Activated CD4-positive, alpha-beta T cell treated with anti-CD3 and anti-CD28 coated beads, Interleukin-2, amount 50 U/mL, for 24 hours (primary cell): ENCODE measurements at places on chromosomes 2 and 18.
A peak's percentile ranks its signal among the peaks of the same experiment; 100 is the strongest.

- no peak for DNase-seq
Measured at GRCh38 chr2:127330753-127331152, 36.8 kb upstream of the ERCC3 start.

DNA sequence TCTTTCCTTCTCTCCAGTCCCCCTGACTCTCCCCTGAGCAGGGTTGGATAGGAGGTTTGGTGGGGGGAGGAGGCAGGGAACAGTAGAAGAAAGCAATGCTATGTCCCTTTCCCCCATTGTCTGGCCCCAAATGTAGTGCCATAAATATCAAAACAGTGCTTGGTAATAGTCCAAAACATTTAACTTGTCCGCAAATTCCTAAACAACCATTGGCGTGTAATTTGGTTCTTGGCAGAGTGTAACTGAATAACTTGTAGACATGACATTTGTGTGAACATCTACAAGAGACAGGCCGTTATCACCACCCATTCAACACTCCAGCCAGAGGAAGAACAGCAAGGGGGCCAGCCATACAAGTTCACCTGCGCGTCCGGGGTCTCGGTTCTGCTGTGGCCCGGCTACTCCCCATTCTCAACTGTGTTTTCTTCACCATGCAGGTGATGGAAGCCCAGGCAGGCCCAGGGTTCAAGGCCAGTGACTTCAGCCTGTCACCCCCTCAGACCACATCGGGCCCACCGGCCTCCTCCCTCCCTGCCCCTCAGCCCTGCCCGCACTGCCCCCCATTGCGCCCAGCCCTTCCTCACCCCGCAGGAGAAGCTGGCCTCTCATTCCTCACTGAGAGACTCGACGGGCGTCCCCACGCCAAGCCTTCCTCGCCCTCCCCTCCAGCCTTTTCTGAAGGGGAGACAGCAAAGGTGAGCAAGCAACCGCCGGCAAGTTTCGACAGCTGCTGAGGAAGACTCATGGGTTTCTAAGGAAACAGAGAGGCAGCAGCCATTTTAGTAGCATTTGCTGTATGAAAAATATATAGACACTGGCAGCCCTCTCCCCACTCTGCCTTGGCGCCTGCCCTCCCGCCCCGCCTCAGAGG lies 699 bp upstream of the RAPGEF4 start:
- DNase-seq, result peak; percentile 5

DNA sequence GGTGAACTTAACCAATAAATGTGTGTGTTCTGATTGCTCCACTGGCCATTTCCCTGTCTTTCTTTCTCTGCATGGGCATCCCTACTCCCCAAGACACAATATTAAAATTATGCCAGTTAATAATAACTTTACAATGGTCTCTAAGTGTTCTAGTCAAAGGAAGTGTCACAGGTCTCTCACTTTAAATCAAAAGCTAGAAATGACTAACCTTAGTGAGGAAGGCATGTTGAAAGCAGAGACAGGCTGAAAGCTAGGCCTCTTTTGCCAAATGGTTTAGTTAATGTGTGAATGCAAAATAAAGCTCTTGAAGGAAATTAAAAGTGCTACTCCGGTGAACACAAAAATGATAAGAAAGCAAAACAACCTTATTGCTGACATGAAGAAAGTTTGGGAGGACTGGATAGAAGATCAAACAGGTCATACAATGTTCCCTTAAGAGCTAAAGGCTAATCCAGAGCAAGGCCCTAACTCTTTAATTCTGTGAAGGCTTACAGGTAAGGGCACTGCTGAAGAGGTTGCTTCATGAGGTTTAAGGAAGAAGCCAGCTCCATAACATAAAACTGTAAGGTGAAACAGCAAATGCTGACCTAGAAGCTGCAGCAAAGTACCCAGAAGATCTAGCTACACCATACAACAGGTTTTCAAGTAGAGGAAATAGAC lies 44.0 kb upstream of the ARHGAP15 start:
- no peak for DNase-seq

DNA sequence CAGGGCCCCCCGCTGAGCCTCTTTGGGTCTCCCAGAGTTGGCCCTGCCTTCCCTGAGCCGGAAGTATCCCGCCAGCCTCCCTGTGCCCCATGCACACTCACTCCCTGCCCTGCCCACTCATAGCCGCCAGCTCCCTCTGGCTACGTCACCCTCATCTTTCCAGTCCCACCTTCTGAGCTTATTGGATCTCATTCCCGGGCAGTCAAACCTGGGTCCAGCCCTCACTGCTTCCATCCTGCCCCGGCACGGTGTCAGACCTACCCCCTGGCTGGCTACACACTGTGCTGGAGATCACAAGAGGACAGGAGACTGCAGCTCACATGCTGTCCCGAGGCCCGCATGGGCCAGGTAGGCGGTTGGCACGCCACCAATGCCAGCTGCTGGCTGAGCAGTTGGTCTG lies 147.2 kb downstream of the ASB1 start:
- DNase-seq, result no peak

DNA sequence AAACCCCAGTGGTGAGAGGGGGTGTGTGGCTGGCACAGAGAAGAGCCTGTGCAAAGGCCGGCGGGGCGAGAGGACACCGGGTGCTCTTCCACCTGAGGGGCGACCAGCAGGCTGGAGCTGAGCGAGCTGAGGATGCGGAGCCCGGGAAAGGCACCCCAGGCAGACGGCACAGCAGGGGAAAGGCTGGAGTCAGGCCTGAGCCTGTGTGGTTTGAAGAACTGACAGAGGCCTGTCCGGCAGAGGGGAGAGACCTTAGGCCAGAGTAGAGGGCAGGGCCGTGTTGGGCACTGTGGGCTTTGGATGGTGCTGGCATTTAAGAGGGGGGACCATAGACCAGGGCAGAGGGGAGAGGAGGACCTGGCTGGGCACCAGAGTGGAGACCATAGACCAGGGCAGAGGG lies 149.8 kb downstream of the RTP5 start:
- DNase-seq, result no peak

GRCh38 chr2:176508984-176509740 lies 239.9 kb downstream of the MTX2 start:
- no peak for DNase-seq

- DNase-seq, result no peak
Measured at GRCh38 chr2:20122864-20123263, 71.4 kb upstream of the LAPTM4A start.

DNA sequence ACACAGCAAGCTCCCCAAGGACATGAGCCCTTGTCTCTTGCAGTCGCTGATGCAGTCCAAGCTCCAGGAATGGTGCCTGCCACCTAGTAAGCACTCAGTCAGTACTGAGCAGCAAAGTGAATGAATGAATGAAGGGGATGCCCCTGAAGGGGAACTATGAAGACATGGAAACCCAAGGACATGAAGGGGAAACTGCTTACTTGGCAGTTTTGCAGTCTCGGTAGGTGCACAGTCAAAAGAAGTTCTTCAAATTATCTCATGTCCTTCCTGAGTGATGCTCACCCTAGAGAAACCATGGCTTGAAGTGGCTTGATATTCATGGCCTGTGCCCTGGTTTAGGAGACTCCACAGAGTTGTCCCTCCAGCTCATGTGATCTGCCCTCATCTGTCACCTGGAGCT lies 102.1 kb upstream of the DLX2 start:
- no peak for DNase-seq

DNA sequence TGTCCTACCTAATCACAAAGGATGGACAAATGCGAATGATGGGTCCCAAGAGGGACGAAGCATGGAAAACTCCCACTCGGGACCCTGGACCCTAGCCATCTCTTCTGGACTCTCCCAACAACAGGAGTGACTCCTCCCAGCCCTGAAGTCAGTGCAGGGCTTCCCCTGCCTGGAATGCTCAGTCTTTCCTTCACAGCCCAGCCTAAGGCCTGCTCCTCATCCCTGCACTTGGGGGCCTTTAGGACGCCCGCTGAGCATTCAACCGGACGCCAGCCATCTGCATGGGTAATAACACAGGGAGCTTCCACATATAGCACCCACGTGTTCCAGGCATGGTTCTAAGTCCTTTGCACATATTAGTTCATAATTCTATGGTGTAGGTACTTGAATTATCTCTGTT lies 237.5 kb downstream of the KLHL29 start:
- no peak for DNase-seq

DNA sequence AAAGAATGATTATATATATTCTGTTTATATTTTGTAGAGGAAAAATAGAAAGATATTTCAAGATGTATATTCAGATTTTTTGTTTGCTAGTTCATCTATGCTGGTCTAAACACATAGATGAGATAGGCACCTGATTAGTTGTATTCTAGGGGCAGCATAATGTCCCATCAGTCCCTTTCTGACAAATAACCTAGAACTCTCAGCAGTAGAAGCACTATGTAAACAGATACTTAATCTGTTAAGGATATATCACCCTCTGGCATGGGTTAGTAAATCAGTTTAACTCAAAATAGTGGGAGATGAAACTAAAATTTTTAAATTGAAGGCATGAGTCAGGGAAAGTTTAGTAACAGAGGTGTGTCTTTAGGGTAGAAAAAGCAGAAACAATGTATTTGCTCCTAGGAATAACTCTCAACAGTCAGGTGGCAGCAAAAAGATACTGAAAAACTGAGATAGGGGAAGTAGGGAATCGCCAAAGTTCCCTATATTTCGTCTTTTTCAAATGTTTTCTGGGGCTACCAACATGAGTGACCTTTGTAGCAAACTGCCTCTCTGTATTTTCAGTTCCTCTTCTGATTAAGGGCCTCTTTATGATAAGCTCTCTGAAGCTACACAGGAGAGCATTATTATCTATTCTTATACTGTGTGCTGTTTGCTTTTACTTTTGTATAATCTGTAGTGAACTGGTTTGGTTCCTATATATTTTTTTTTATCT lies 5.7 kb downstream of the PPP1R1C start:
- no peak for DNase-seq

GRCh38 chr2:199431746-199432213 lies 26.0 kb downstream of the SATB2 start:
- DNase-seq, result no peak

DNA sequence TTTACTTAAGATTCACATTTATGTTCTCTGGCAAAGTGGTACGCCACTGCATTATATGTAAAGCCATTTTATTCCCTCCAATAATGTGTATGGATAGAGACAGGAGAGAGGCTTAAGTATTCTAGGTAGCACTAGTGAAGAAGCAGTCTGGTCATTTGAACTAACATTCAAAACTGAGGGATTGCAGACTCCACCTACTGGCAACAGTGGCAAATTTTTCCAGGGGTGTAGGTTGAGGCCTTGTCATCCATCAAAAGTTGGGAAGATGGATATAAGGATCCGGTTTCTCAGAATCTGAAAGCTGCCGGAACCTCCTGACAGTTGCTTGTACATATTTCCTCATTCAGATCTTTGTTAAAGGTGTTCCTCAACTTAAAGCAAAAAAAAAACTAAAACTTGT lies 465.5 kb upstream of the FSHR start:
- DNase-seq, result no peak

DNA sequence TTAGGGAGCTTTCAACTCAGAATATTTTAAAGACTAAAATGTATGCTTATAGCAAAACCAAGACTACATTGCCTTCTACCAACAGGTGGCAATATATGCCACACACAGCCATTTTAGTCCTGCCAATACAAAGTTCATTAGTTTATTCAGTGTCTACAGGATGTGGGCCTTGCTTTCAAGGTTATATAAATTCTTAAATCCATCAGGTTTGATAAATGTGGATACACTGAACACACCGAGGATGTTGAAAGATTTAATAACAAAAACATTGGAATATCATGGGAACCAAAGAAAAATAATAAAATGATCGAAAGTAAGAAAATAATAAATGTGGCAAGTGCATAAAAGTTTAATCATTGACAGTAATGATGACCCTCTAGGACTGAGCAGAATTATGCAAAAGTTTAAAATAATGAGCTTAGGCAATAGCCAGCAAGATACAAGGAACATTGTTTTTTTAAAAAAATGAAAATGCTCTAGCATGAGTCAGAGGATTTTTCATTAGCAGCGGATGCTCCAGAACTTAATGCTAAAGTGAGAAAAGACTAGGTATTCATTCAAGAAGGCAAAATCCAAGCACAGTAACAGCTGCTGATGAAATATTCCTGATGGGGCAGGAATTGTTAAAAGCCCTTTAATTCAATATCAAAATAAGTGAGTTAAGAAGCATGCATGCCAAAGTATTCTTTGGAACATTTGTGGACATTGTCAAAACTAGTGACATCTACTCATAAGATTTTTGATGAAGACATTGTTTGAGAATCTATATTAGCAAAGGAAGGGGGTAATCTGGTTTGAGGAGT lies 14.2 kb downstream of the SCN9A start:
- DNase-seq, result no peak

DNA sequence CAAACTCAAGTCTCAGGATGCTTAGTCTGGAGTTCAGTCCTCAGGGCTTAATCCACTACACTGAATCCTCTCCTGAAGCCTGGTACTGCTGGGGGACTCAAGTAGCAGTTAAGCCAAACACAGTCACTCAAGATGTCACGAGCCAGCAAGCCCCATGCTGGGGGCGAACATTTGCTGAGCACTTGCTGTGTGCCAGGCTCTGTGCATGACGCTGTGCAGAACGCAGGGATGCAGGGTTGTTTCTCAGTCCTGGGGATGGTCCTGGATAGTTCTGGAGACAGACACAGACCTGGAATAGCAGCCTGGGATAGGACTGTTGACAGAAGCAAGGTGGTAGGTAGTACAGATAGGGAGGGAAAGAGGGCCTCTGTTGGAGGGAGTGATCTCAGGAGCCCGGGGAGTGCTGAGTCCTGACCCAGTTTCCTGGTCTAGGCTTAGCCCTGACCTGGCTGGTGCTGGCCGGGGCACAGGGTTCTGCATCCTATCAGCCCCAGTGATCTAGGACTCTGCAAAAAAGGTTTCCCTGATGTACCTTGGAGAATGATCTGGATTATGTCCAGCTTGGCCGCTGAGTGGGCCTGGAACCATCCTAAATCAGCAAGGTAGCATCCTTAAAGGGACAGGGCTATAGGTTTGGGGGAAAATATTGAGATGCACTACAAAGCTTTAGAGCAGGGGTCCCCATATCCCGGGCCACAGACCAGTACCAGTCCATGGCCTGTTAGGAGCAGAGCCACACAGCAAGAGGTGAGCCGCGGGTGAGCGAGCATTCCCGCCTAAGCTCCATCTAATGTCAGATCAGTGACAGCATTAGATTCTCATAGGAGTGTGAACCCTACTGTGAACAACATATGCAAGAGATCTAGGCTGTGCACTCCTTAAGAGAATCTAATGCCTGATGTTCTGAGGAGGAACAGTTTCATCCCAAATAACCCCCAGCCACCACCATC lies 54.7 kb upstream of the OTOF start:
- DNase-seq, result no peak

- DNase-seq, result no peak
Measured at GRCh38 chr2:183081911-183082310, 3.4 kb downstream of the DUSP19 start.

GRCh38 chr2:51706220-51706619 lies 674.3 kb upstream of the NRXN1 start:
- DNase-seq, result no peak

GRCh38 chr2:235918876-235919275 lies 249.3 kb downstream of the GBX2 start:
- DNase-seq, result no peak

DNA sequence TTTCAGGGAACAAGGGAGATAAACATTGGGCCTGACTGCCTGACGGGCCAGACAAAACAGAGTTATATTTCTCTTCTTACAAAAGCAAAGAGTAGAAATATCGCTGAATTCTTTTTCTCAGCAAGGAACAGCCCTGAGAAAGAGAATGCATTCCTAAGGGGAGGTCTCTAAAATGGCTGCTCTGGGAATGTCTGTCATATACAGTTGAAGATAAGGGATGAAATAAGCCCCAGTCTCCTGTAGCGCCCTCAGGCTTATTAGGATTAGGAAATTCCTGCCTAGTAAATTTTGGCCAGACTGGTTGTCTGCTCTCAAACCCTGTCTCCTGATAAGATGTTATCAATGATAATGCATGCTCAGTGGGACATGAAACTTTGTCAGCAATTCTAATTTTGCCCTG lies 134.9 kb upstream of the CNTNAP5 start:
- no peak for DNase-seq

- DNase-seq, result no peak
Measured at GRCh38 chr2:73202156-73203054, at the start of gene NOTO. NOTO (plus strand) TSS chr2:73202574; CDS start chr2:73202667, 93 bp downstream.
